ENCODE measurements at places on chromosomes 1 and 21.

DNA sequence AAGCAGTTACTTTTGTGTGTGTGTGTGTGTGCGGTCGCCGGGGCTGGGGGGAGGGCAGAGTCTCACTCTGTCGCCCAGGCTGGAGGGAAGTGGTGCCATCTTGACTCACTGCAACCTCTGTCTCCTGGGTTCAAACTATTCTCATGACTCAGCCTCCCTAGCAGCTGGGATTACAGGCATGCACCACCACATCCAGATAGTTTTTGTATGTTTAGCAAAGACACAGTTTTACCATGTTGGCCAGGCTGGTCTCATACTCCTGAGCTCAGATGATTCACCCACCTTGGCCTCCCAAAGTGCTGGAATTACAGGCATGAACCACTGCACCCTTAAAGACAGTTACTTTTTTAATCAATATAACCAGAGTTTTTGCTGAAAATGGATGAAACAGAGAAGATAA is 207.0 kb downstream of the PTPRC start:
- DNase-seq = peak; percentile 72

- peak; percentile 23 for DNase-seq
Observed at GRCh38 chr1:53644909-53645689, 93.9 kb downstream of the GLIS1 start.

GRCh38 chr1:17289721-17290120 is 18.3 kb upstream of the PADI4 start:
- DNase-seq = peak; percentile 40

GRCh38 chr1:212752934-212753497 is 38.6 kb downstream of the NSL1 start:
- no peak for DNase-seq

DNA sequence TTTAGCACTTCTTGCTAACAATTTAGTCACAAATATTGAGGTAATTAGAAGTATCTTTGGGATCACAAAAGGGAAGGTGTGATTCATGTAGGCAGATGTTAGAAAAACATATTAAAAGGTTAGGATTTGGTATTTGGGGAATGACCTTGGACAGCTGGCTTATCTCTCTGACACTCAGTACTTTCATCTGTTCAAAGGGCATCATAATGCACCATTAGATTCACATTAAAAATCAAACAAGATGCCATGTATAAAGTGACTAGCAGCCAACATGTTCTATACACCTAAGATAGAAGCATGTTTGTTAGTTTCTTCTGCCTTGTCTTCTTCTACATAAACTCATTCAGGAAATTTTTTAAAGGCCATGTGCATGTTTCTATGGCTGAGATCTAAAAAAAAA is 56.5 kb upstream of the ESRRG start:
- DNase-seq = no peak

DNA sequence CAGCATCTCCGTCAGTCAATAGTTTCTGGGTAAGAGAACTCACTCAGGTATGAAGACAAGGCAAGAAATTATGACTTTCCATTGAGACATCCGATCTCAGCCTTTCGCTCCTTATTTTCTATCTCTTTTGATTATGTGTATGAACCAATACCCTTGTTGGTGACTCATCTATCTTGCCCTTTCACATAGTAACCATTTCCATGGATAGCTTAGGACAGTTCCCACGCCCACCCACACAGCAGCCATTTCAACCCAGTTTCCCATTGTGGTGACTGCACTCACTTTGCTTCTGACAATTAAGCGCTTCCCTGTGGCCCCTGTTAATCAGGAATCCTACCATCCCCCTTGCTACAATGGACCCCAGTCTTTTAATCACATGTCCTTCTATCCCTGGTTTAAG is 210.6 kb upstream of the ADGRL2 start:
- DNase-seq = peak; percentile 39

GRCh38 chr1:43269627-43270375 is at the start of gene TMEM125:
Gene TMEM125, plus strand, starts transcription at chr1:43269983. Its CDS starts 2,740 bp downstream, at chr1:43272723.
- no peak for DNase-seq

DNA sequence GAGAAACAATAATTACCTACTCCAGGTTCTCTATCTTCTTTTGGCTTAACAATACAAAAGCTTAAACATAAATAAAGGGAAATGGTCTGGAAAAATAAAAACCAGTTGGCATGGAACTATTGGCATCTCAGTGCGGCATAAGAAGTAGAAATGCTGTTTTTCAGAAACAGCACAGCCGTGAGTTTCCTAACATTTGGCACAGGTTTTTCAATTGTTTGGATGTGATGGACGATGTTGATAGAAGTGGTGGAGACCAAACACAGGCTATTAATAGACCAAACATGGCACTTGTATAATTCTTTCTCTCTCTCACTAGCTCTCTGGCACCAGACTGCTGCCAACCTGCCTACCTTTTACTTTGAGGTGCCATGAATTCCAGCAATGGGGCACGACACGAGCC is 36.2 kb downstream of the KCNN3 start:
- DNase-seq = no peak

DNA sequence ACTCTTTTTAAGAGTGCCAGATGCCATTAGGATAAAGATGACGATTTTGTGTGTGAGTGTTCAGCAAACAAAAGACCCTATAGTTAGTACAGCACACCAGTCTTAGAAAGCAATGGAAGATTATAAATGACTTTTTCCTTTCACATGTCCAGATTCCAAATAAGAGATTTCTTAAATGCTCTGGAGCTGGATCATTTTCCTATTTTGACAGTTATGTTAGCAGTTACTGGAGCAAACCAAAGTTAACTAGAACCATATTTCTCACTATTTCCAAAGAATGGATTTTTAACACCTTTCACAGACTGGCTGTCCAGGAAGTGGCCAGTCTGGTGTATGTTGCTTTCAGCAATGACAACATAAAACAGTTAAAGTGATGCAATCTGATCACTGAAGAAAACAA is 905.8 kb upstream of the ADGRL2 start:
- DNase-seq = no peak

GRCh38 chr1:198357937-198358336 is 182.5 kb downstream of the ATP6V1G3 start:
- DNase-seq = no peak

GRCh38 chr21:15682977-15683376 is 46.8 kb upstream of the USP25 start:
- DNase-seq = peak; percentile 57

DNA sequence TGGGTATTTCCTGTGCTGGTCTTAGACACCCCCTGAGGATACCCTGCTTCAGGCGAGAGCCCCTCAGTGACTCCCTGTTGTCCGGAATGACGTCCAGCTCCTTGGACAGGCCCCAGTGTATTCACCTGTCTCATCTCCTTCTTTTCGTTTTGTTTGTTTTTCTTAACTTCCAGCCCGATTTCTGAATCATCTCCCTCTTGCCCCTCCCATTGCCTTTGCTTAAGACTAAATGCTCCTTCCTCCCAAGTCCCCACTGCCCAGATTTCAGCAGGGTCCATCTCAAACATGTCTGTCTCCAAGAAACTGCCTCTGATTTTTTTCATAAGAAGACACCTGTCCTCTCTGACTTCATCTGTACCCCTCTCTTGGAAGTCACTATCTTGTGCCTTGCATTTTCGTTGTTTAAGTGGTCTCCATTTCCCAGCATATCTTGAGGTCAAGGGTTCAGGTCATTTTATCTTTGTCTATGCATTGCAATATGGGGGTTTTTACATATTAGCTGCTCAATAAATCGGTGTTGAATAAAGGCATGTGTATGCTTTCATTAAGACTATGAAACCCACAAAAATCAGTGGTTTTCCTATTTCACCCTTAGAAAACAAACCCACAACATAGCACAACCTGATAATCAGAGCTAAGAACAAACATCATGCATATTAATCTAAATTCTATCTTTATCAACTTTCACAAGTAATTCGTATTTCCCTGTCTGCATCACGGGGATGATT is 58.4 kb upstream of the LGALS8 start:
- no peak for DNase-seq

DNA sequence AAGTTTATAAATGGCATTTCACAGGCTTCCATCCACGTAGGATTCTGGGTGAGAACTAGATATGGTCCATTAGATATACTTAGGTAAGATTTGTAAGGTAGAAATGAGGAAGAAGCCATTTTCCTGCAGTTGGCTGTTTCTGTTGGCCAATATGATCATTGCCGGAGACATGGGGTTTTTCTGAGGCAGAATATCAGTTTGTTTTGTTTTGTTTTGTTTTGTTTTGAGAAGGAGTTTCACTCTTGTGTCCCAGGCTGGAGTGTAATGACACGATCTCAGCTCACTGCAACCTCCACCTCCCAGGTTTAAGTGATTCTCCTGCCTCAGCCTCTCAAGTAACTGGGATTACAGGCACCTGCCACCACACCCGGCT is 8.7 kb upstream of the EYA3 start:
- no peak for DNase-seq

DNA sequence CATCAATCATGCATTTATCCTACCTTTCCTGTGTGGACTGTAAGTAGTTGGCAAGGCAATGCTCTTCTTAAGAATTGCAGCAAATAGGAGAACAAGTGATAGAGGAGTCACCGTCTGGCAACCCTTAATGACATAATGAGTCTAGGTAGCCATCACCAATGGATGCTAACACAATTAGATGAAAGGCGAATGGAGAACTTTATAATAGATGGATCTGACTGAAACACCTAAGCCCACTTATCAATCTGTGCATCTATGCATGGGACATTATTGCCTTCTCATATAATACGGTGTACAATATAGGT is 18.9 kb upstream of the CAPN8 start:
- DNase-seq = no peak

DNA sequence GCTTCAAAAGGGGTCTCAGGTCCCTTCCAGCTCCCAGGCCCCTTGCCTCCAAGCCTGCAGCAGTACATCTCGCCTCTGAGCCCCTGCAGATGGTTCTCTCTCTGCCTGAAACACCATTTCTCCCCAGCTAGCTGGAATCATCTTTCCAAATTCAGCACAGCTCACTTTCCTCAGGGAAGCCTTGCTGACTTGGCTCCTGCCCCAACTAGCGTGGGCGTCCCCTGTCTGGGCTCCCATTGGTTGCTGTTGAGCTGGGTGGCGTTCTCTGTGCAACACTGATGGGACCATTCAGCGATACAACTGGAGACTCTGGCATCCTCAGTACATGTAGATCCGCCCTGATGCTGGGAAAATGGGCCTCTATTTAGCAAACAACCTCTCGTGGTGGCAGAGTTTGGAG is 141.3 kb upstream of the IGSF21 start:
- DNase-seq = no peak

DNA sequence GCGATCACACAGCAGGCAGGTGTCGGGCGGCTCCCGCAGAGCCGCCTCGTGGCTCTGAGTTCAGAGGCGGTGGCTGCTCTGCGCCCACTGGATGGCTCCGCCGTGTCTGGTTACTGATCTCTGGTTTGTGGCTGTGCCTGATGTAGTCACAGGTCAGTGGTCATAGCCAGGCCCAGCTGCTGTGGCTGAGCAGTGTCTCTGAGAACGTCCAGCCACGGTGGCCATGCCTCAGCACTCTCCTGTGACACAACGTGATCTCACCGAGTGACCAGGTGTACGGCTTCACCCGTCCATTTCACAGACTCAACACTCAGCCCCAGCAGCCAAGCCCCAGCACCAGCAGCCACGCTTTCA is 61.2 kb downstream of the KCNN3 start:
- peak; percentile 1 for DNase-seq

DNA sequence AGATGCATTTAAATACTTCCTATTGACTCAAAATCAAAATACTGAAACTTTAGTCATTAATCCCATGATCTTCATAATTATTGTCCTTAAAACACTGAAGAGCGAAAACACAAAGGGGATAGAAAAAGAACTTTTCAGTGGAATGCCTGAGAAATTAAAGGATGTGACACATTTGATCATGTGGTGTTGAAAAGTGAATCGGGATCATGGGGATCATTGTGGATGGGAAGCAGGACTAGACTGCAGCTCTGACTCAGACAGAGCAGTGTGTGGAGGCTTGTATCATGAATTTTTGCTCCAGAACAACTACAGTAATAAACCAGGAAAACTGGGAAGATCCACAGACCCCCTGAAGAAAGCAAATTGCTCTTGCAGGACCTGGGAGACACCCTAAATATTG is 161.1 kb upstream of the CXADR start:
- DNase-seq = no peak

DNA sequence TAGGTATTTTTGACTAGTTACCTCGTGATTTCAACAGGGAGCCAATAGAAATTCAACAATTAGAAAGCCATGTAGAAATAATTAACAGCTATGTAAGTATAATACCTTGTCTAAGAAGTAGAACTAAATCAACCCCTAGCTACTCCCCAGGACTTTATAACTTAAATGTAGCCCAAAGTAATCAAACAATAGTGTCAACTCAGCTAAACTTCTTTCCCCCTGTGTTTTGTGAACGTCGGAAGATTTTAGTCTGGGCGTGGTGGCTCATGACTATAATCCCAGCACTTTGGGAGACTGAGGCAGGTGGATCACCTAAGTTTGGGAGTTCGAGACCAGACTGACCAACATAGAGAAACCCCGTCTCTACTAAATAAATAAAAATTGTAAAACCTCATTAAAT is 579.9 kb upstream of the NCAM2 start:
- no peak for DNase-seq

- DNase-seq = no peak
Observed at GRCh38 chr1:183091181-183091580, 68.0 kb downstream of the LAMC1 start.

GRCh38 chr1:51372561-51372960 is 42.2 kb upstream of the TTC39A start:
- DNase-seq = no peak

- no peak for DNase-seq
Observed at GRCh38 chr21:33023574-33024200, 2.0 kb upstream of the OLIG2 start.

DNA sequence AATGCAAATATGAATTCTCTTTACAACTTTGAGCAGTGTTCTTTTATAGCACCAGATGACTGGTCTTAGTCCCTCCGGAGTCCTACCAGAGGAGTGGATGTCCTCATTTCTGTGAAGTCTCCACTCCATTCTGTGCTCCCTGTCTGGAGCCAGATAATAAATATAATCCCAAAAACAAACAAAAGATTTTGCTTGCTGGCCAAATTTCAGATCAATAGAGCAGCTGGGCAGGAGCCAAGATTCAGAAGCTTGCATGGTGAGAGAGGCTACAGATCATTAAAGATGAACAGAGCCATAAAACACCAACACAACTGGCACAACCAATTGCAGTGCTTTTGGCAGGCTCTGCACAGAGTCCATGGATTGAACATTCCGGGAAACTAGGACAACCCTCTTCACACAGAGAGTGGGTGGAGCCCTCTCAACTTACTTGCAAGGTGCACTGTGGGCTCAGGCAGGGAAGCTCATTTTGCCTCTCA is 231.5 kb upstream of the SNX7 start:
- no peak for DNase-seq

GRCh38 chr1:208782186-208782585 is 538.0 kb upstream of the PLXNA2 start:
- DNase-seq = no peak

GRCh38 chr1:168845140-168845539 is 116.1 kb upstream of the DPT start:
- no peak for DNase-seq

- DNase-seq = no peak
Observed at GRCh38 chr1:170146720-170147263, 1.0 kb downstream of the NTMT2 start.
